ENCODE measurements at places on chromosomes 3 and 15.

GRCh38 chr3:16828815-16829214, 55.9 kb upstream of the PLCL2 start:
- peak; percentile 31 for DNase-seq

GRCh38 chr3:159555205-159555604, 433.4 kb upstream of the IL12A start:
- no peak for DNase-seq

GRCh38 chr3:155744626-155745324, at the start of gene PLCH1:
Gene PLCH1, minus strand, starts transcription at chr3:155745071. Its CDS starts 40,847 bp downstream, at chr3:155704224.
- peak; percentile 64 for DNase-seq

DNA sequence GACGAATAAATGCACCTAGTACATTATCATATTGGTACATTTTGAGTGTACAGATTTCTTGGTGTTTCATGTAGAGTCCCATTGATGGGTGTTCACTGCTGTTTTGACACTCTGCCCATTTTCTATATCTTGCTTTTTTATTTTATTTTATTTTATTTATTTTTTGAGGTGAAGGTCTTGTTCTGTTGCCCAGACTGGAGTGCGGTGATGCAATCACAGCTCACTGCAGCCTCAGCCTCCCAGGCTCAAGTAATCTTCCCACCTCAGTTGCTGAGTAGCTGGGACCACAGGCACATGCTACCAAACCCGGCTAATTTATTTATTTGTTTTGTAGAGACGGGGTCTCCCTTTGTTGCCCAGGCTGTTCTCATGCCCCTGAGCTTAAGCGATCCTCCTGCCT, 44.2 kb downstream of the DNAJC13 start:
- no peak for DNase-seq

DNA sequence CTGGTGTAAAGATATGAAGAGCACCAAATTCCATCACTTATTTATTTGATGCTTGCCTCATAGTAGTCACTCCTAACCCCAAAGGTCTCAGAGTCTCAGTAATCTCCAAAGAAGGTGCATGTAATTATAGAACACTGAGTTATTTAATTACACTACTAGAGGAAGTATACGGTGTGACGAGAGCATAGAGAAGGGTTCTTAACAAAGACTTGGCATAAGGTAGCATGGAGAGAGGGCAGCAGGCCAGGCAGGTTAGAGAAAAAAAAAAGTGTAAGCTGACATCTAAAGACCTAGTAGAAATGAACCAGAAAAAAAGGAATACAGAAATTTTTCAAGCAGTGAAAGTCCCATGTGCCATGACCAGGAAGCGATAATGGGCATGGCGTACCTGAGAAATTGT, 213.3 kb upstream of the TGFBR2 start:
- DNase-seq = no peak

GRCh38 chr3:10248984-10249748, 907 bp downstream of the TATDN2 start:
- peak; percentile 52 for DNase-seq

DNA sequence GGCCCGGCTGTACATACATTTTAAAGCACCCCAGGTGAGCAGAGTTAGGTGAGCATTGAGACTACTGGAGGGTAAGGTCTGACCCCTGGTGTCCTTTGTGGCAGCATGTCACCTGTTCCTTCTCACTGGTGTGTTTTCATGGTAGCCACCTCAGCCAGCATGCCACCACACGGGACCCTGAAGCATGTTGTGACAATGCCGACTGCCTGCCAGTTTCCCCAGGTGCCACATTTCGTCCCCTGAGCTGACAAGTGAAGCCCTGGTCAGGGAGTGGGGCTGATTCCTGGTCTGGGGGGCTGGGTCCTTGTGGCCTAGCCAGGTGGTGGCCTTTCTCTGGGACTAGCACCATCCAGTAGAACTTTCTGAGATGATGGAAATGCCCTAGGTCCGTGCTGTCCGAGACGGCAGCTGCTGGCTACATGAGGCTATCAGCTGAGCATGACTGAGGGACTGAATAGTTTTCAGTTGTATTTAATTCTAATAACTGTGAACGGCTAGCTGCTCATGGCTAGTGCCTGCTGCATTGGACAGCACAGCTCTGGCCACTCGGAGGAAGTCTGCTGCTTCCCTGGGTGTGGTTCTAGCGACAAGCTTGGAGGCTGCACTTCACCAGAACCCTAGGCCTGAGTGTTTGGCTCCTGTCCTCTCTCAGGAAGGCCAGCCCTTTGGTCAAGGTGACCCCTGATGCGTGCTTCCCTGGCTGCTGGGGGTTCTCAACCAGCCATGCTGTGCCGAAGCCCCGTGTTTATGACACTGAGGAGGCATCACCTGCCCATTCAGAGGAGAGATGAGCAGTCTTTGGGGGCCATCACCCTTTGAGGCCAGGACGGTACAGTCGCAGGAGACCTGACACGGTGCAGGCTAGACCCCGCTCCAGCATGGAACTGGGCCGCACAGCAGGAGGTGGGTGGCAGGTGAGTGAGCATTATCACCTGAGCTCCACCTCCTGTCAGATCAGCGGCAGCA, 3.9 kb downstream of the C3orf22 start:
- DNase-seq = no peak

DNA sequence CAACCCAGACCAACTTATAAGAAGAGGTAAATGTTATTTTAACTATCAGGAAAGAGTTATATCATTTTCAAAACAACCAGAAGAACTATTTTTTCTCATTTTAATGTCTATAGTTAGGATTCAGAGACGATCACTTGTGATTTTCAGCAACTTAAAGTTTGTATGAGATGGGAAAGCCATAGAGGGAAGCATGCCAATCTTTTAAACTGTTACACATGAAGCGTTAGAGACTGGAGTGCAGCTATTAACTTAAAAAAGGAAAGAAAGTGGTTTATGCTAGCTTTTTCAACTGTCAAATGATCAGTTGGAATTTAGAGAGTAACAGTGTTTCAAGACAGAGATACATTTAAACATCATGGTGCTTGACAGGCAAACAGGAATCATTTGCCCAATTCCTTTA, 91.7 kb upstream of the LPP start:
- DNase-seq = no peak

Data from AG08395 (cell line).